ELR (cell line): ENCODE measurements at places on chromosomes 3 and 15.

DNA sequence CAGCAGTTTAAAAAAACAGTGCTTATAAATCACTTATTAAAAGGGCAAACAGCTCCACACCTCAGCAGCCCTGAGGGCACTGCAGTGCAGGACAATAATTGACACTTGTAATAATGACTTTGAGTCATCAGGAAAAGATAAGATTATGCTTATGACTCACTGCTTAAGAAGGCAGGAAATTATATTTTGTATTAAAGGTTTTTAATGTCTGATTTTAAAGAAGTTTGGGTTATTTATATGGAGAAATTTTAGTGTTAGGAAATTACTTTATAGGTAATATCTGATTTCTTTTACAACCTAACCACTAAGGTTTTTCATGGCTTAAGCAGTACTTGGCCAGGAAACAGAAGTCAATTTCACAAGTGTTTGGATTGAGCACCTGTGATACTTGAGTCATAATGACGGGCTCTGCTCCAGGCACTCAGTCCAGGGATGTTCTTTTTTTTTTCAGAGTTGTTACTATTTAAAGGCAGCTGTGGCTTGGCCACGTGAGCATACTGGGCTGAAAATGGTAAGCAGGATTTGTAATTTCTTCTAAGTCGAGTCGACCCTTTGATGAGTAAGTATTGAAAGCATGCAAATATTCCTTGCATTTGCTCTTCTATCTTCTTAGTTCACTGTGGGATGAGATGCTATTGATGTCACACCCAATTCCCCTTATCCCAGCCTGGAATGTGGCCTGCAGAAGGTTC lies 21.6 kb upstream of the SLC6A20 start:
- peak; percentile 94 for DNase-seq

GRCh38 chr15:52680761-52681160 lies 1.6 kb upstream of the ATOSA start:
- no peak for DNase-seq

DNA sequence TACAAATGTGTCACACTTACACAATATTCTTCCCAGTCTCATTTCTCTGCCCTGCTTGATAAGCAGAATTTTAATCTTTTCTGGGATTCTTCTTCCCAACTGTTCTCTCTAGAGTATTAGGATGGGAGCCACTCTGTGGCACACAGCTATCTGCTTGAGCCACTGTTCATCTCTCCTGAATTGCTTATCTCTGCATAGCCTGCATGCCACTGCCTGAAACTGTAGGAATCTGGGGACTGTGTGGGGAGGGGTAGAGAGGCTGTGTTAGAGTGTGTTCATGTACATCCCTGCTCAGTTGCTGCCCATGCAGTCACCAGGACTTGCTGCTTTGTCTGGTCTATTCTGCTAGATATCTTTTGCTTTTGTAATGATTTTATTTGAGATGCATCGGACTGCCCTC lies 2.3 kb upstream of the OR4F6 start:
- DNase-seq: no peak

- DNase-seq: no peak
Observed at GRCh38 chr3:159805411-159805772, 183.2 kb upstream of the IL12A start.

- no peak for DNase-seq
Observed at GRCh38 chr15:74828835-74829234, 2.4 kb downstream of the CPLX3 start.

DNA sequence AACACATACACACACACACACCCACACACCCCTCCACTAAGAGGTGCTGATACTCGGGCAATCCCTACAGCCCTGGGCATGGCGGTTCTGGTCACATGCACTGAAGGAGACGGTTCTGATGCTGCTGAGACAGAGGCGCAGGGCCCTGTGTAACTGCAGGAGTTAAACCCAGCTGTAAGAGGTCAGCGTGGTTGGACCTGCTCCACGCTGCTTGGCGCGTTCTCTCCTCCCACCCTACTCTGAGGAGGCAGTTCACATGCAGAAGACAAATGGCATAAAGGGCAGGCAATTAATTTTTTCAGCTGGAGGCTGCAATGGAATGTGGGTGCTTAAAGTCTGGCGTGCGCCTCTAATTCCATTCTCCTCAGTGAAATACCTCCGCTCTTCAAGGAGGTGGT lies 35.2 kb downstream of the GRK7 start:
- no peak for DNase-seq

GRCh38 chr15:56215769-56216168 lies 27.9 kb downstream of the RFX7 start:
- DNase-seq: no peak

GRCh38 chr3:50316657-50317242 lies 5.8 kb downstream of the HYAL2 start:
- peak; percentile 60 for DNase-seq

DNA sequence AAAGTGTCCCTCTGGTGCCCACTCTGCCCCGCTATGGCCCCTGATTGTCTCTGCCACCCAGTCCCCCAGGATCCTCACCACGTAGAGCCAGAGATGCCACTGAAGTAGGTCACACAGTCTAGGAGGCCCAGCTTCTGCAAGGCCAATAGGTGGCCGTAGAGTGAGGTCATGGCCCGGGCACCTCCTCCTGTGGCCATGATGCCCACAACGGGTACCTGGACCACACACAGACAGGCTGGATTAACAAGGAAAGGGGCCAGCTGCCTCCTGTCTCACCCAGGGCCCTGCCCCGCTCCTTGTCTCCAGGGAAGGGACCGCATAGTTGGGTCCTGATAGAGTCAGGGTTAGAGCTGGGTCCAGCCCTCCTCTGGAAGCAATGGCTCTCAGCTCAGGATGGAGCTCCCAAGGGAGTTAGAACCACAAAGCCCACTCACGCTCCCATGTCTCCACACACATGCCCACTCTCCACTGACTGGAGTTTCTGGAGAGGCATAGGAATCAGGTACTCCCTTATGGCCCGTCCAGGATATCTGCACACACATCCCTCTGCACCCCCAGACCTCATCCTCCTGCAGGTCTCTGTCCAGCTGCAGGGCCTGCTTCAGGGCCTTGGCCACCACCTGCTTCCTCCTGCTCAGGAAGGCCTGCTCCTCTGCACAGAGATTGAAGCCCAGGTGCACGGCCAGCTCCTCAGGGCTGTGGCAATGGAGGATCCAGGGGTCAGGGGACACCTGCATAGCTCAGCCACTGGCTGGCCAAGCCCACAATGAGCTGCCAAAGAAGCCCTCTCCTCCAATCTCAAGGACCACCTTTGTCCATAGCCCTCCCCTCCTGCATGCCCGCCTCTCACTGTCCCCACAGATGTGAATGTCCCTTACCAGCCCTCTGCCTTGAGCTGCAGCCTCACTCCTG lies 13.2 kb downstream of the PLA2G4D start:
- DNase-seq: no peak

DNA sequence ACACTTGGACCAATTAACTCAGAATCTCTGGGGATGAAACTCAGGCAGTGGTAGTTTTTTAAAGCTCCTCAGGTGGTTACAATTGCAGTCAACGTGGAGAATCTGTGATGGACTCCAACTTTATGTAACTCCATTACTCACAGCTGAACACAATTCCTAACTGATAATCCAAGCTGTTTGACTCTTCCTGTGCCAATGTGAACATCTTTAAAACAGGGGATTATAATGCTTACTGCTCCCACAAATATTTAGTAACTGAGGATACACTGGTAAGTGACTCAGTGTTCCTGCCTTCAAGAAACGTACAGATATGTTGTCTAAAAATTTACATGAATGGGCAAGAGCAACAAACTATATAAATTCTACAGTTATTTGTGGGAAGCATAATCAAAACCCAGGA lies 85.6 kb downstream of the OSBPL10 start:
- peak; percentile 37 for DNase-seq

DNA sequence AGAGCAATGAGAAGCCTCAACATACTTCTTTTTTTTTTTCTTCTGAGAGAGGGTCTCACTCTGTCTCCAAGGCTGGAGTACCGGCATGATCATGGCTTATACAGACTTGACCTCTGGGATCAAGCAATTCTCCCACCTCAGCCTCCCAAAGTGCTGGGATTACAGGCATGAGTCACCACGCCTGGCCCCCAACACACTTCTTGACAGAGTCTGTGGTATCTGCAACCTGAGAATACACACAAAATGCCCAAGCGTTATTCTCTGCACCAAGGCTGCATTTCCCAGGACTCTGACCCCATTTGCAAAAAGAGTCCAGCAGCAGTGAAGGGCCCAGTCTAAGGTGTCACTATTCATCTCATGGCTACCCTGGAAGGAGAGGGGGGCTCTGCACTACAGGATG lies 42.7 kb upstream of the BLM start:
- DNase-seq: peak; percentile 19

GRCh38 chr3:126961191-126961790 lies 21.6 kb upstream of the PLXNA1 start:
- peak; percentile 46 for DNase-seq

- DNase-seq: no peak
Observed at GRCh38 chr3:45538641-45538986, 55.9 kb upstream of the LIMD1 start.

- no peak for DNase-seq
Observed at GRCh38 chr3:66350601-66351000, 129.8 kb downstream of the SLC25A26 start.

GRCh38 chr3:52072020-52072419 lies 15.6 kb upstream of the DUSP7 start:
- DNase-seq: no peak

GRCh38 chr3:127789051-127789450 lies 33.3 kb downstream of the MGLL start:
- peak; percentile 33 for DNase-seq

DNA sequence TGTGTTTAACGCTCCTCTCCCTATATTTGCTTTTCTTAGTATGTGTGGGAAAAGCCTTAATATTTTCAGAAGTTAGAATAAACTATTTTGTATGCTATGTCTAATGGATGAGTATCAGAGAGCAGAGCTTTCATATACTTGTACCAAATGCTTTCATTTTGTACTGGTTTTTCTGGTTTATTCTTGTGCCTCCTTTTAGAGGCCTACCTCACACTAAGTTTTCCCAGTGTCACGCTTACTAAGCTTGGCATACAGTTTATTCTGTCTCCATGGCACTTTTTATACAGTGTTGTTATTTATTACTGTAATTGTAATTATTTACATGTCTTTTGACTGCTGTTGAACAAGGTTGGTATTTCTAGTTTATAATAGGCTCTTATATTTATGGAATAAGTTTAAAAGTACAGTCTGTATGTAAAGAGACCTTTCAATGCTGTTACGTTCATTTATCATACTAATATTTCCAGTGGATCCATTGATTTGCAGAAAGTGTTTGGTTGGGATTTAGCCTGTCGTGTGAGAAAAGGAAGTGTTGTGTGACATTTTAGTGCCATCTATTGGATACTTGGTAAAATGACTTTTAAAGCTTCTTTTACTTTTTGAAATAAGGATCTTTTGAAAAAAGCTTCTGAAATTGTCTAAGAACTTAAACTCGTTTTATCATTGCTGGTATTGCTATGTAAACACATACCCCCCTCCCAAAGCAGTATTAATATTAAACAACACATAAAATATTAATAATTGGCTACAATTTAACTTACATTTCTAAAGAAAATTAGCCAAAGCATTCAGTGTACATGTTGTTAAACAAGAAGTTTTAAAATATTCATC lies 5.2 kb upstream of the EBLN2 start:
- DNase-seq: peak; percentile 65

DNA sequence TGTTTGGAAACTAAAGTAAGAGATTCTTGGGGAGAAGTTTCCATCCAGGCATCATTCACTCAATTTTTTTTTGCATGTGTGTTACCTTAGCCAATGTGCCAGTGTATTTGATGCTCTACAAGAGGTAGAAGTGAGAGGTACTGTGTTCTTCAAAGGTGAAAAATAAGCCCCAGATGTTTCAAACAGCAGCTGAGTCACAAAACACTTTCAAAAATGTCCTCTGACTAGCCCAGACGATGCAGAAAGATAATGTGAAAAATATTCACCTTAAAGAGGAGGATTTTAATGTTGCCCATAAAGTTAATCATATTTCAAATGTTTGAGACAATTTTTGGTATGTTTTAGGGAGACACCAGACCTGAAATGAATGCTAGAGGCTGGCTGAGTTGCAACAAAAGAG lies 107.7 kb upstream of the RASGRP1 start:
- no peak for DNase-seq

DNA sequence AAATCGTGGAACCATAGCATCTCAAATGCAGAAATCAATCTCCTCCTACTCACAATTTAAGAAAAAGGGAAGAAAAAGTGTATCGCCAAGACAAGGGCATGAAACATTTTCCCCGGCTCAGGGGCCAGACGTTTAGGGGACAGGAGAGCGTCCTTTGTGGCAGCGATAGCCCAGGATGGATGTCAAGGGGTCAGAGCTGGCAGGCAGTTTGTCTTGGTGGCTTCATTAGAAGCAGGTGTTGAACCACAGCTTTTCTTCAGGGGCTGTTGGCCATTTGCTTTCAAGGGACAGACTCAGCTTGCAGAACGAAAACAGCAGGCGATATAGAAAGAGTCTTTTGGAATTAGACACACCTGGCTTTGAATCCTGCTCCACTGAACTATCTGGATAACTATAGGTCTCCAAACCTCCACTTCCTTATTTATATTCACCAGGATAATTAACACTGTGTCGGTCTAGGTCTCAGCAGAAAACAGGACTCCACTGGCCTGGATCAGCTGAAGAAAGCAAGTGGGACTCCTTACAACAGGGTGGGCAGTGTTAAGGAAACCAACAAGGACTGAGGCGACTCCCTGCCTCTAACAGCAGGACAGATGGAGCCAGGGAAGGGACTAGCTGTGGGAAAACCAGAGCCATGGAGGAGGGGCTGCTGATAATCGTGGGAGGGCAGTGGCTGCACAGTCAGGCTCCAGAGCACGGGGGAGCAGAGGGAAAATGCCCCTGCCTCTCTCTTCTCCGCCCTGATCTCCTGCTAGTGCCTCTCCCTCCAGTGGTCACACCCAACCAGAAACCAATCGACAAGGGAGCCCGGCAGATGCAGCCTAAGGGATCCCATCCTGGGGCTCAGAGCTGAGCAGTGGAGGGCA lies 123.6 kb downstream of the LIPC start:
- no peak for DNase-seq

DNA sequence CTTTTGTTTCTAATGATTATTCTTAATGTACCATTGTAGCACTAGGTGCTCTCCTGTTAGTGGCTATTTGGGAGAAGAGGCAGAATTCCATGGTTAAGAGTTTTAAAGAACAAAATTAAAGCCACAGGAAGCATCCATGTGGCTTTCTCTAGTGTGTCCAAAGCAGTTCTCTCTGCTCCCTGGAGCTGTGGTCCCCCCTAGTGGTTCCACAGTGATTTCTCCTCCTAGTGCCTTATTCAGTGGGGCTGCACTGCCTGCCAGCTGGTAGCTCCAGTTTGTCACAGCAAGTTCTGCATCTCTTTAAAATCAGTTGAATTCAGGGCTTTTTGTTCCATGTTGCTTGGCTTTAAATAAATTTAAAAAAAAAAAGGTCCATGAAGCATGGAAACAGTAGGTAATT lies 39.6 kb upstream of the FAM98B start:
- DNase-seq: peak; percentile 75

GRCh38 chr3:7700977-7701376 lies 800.6 kb upstream of the LMCD1 start:
- no peak for DNase-seq

- no peak for DNase-seq
Observed at GRCh38 chr15:92883876-92884435, 16.2 kb upstream of the CHD2 start.
